ENCODE measurements at places on chromosomes 7 and 10.

- peak; percentile 32 for DNase-seq
Measured at GRCh38 chr7:95509199-95509598, 23.5 kb downstream of the ASB4 start.

DNA sequence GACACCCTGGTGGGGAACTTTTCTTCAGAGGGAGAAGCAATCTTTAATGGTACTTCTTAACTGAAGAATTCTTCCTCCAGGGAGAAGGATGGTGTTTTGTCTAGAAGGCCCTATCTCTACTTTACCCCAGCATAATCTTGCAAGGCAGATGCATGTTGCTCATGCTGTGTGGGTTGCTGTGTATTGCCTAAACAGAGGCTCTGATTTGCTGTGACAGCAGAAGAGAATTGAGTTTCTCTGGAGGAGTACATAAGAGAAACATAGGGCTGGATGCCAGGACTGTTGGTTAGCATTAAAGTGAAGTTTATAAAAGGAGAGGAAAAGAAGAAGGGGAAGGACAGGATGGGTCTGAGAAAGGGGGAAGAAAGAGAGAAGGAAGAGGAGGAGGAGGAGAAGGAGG lies 248.1 kb upstream of the HPS1 start:
- DNase-seq = no peak

- no peak for DNase-seq
Measured at GRCh38 chr10:129641351-129641750, 174.3 kb downstream of the MGMT start.

GRCh38 chr7:155038335-155038734 lies 31.8 kb upstream of the HTR5A start:
- no peak for DNase-seq

- DNase-seq = no peak
Measured at GRCh38 chr7:107994421-107995030, 8.4 kb downstream of the LAMB1 start.

- no peak for DNase-seq
Measured at GRCh38 chr10:712089-712488, 22.6 kb upstream of the DIP2C start.

- no peak for DNase-seq
Measured at GRCh38 chr10:8568401-8568800, 513.9 kb downstream of the GATA3 start.

GRCh38 chr10:1316809-1317143 lies 260.6 kb downstream of the WDR37 start:
- no peak for DNase-seq

- DNase-seq = no peak
Measured at GRCh38 chr10:77501846-77502261, 135.8 kb downstream of the KCNMA1 start.

- no peak for DNase-seq
Measured at GRCh38 chr10:84510121-84510520, 181.7 kb downstream of the CCSER2 start.
